ENCODE measurements at places on chromosomes 2 and 18. TPM values are rescaled to one million over a fixed set of nuclear protein-coding genes. Genes with fewer than 3 reads are reported as not detected.

DNA sequence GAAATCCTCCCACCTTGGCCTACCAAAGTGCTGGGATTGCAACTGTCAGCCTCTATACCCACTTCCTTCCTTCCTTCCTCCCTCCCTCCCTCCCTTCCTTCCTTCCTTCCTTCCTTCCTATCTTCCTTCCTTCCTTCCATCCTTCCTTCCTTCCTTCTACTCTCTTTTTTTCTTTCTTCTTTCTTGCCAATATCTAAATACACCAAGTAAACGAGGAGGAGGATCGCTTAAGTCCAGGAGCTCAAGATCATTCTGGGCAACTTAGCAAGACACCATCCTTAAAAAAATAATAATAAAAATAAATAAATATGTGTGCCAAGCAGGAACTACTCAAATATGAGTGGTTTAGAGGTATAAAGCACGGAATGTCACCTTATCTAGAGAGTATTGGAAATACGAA, 249.4 kb upstream of the TRIB2 start:
- H3K36me3 ChIP-seq, result no peaks in the 10 kb centered on the region
- no peak overlapping the region for H3K27ac ChIP-seq
- H3K27me3 ChIP-seq, result no peaks in the 10 kb centered on the region
- no peak for DNase-seq
- H3K4me3 ChIP-seq, result no peak overlapping the region

DNA sequence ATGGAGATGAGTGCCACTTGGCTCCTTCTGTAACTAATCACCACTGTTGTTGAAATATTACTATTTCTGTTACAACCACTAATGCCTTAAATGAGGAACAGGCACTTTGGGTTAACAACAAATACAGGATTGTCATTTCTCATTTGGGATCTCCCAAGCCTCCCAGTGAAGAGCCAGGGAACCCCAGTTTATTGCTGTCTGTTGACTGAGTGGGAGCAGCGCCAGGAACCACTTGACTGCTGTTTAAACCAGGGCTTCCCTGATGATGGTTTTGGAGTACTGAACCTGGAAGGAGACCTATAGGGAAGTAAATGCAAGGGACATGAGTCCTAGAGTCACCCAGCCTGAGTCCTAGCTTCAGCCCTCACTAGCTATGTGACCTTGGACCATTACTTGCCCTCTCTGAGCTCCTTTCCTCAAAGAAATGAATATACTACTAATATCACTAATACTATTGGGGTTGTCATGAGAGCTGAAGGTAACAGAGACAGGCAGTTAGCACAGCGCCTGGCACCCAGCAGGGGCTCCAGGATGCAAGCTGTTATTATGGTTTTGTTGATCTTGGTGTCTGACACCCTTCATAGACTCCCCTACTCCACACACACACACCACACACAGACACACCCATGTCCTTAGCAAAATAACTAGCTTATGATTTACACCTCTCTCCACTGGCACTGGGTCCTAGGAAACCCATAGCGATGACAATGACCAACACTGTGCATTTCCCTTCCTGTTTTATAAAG, 104.2 kb upstream of the FZD7 start:
- H3K27me3 ChIP-seq, result no peaks in the 10 kb centered on the region
- H3K36me3 ChIP-seq, result no peaks in the 10 kb centered on the region
- no peak overlapping the region for H3K4me3 ChIP-seq
- DNase-seq, result no peak
- H3K27ac ChIP-seq, result no peak overlapping the region

DNA sequence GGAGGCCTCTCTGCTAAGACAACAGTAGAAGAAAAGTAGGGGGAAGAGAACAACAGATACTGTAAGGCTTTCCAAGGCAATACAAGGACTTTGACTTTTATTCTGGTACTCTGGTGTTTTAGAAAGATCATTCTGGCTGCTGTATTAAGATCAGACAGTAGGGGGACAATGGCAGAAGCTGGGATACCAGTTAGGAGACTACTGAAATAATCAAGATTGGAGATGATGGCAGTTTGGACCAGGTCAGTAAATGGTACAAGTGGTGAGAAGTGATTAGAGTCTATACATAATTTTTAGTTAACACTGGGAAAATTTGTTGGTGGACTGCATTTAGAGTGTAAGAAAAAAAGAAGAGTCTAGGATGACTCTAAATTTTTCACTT, 139.7 kb downstream of the ROCK1 start:
- no peak overlapping the region for H3K4me3 ChIP-seq
- H3K27ac ChIP-seq, result no peak overlapping the region
- no peaks in the 10 kb centered on the region for H3K4me1 ChIP-seq
- peaks cover 25% of the 10 kb centered on the region for H3K36me3 ChIP-seq
- H3K27me3 ChIP-seq, result no peaks in the 10 kb centered on the region

GRCh38 chr2:23602116-23602515, 217.1 kb downstream of the KLHL29 start:
- H3K4me3 ChIP-seq, result no peak overlapping the region
- no peak for DNase-seq
- no peak overlapping the region for H3K27ac ChIP-seq
- no peaks in the 10 kb centered on the region for H3K4me1 ChIP-seq
- no peaks in the 10 kb centered on the region for H3K36me3 ChIP-seq

Gene CACNB4
- total RNA-seq, result 5.6 TPM

Gene CYBRD1
- total RNA-seq, result 357 TPM

- no peak for DNase-seq
- H3K4me1 ChIP-seq, result no peaks in the 10 kb centered on the region
- no peaks in the 10 kb centered on the region for H3K36me3 ChIP-seq
- no peak overlapping the region for H3K4me3 ChIP-seq
- no peak overlapping the region for H3K27ac ChIP-seq
- H3K27me3 ChIP-seq, result no peaks in the 10 kb centered on the region
Observed at GRCh38 chr2:221255862-221256261, 316.2 kb downstream of the EPHA4 start.

Gene RAB6D
- not detected for total RNA-seq

- H3K4me1 ChIP-seq, result no peaks in the 10 kb centered on the region
- no peaks in the 10 kb centered on the region for H3K36me3 ChIP-seq
- H3K27me3 ChIP-seq, result no peaks in the 10 kb centered on the region
- no peak overlapping the region for H3K4me3 ChIP-seq
- DNase-seq, result no peak
Observed at GRCh38 chr2:67169417-67170140, 227.6 kb upstream of the ETAA1 start.

- peak overlapping the region; percentile 37 for H3K4me3 ChIP-seq
- peaks cover 13% of the 10 kb centered on the region for H3K4me1 ChIP-seq
- no peaks in the 10 kb centered on the region for H3K36me3 ChIP-seq
- H3K27ac ChIP-seq, result peak overlapping the region; percentile 57
- peak; percentile 76 for DNase-seq
Observed at GRCh38 chr2:120539937-120540718, 194.2 kb downstream of the INHBB start.
